Tibial nerve (tissue), 4 donors: ENCODE measurements at places on chromosomes 1 and 21. TPM values are rescaled to one million over a fixed set of nuclear protein-coding genes. Genes with fewer than 3 reads are reported as not detected.

The PTAFR gene
- total RNA-seq = 11.1 TPM

The RGS4 gene
- 0.30 TPM for total RNA-seq

DNA sequence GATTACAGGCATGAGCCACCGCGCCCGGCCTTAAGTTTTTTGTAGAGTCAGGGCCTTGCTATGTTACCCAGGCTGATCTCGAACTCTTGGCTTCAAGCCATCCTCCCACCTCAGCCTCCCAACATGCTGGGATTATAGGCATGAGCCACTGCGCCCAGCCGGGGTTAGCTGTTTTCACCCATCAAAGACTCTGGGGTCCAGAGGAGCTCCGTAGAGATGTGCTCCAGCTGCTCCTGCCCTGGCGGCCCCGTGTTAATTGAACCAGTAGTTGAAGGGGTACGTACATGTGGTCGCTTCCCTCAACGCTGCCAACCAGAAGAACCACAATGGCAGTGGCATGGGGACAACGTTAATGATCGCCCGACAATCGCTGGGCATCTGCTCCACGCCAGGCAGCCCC lies 72.0 kb downstream of the NPHP4 start:
- peaks cover 8% of the 10 kb centered on the region for H3K4me1 ChIP-seq
- no peak for DNase-seq
- no peak overlapping the region for H3K4me3 ChIP-seq
- H3K27me3 ChIP-seq = no peaks in the 10 kb centered on the region
- no peaks in the 10 kb centered on the region for H3K36me3 ChIP-seq

- peaks cover 13% of the 10 kb centered on the region for H3K27me3 ChIP-seq
- no peaks in the 10 kb centered on the region for H3K4me1 ChIP-seq
- H3K27ac ChIP-seq = no peak overlapping the region
- no peak for DNase-seq
Observed at GRCh38 chr1:17340358-17340757, 31.6 kb upstream of the PADI6 start.

DNA sequence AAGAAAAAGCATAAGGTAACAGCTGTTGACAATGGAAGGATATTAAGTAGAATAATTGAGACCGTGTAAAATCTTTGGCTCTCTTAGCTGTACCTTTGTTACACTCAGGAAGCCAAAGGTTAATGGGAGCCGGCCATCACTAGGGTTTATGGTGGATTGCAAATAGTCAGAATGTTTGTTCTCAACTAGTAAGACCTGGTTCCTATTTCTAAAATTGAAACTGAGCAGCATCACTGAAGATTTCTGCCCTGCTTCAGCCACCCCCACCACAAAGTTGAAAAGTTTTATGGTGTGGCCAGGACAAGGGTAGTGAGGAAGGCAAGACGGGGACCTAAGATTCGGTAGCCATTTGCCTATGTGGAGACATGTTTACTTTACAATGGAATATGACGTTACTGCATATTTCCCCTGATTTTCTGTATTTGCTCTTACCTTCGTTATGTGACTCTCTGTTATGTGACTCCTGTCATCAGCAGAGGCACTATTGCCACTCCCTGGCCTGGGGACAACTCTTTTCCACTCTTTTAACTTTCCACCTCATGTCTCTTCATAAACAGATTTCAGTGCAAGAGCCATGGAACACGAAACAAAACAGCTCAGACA lies 41.4 kb upstream of the KIF1B start:
- H3K4me1 ChIP-seq = no peaks in the 10 kb centered on the region
- H3K36me3 ChIP-seq = peaks cover 13% of the 10 kb centered on the region
- H3K4me3 ChIP-seq = no peak overlapping the region
- DNase-seq = no peak
- no peaks in the 10 kb centered on the region for H3K27me3 ChIP-seq

GRCh38 chr1:58824753-58825389 lies 41.0 kb upstream of the JUN start:
- no peaks in the 10 kb centered on the region for H3K4me1 ChIP-seq
- H3K27ac ChIP-seq = no peak overlapping the region
- H3K36me3 ChIP-seq = no peaks in the 10 kb centered on the region
- no peak overlapping the region for H3K4me3 ChIP-seq
- H3K27me3 ChIP-seq = no peaks in the 10 kb centered on the region

DNA sequence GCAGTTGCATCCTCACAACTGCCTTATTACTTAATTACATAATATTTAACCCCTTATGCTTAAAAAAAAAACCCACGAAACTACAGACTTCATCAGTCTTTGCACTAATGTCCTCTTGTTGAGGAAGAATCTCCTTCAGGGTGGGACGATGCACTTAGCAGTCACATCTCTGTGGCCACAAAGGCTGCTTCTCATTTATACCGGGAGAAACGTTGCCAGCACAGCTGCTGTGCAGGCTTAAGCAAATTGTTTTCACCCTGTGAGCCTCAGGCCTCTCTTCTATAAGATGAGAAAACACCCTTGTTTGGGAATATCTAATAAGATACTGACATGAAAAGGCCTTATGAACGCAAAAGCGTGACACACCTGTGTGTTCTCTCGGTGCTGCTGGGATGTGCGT lies 2.9 kb upstream of the OBSCN start:
- no peaks in the 10 kb centered on the region for H3K36me3 ChIP-seq
- DNase-seq = no peak
- no peak overlapping the region for H3K27ac ChIP-seq
- no peaks in the 10 kb centered on the region for H3K27me3 ChIP-seq
- H3K4me3 ChIP-seq = no peak overlapping the region
- H3K4me1 ChIP-seq = no peaks in the 10 kb centered on the region

GRCh38 chr1:8870616-8871538 lies 7.6 kb downstream of the ENO1 start:
- no peak overlapping the region for H3K27ac ChIP-seq
- H3K4me1 ChIP-seq = peaks cover 36% of the 10 kb centered on the region
- DNase-seq = no peak
- no peak overlapping the region for H3K4me3 ChIP-seq
- no peaks in the 10 kb centered on the region for H3K27me3 ChIP-seq

DNA sequence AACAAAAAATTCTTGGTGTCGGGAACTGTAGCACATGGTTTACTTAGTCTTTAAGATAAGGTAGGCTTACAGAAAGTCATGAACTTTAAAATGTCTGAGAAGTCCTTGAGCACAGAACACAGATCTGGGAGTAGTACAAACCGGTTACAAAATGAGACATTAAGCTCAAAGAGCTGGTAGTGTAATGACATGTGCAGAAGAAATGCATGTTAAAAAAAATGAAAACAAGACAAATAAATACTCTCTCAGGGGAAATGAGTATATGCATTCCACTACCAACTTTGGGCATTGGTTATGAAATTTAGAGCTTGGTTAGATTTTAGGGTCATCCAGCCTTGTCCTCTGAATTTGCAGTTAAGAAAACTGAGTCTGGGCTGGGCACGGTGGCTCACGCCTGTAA lies 91.5 kb upstream of the F3 start:
- no peaks in the 10 kb centered on the region for H3K4me1 ChIP-seq
- no peak for DNase-seq
- H3K27me3 ChIP-seq = no peaks in the 10 kb centered on the region
- no peak overlapping the region for H3K27ac ChIP-seq
